ENCODE measurements at places on chromosomes 11 and 22.
A peak's percentile ranks its signal among the peaks of the same experiment; 100 is the strongest.

- no peak for DNase-seq
Observed at GRCh38 chr11:73995247-73995646, 12.6 kb upstream of the UCP2 start.

- no peak for DNase-seq
Observed at GRCh38 chr11:47711816-47712215, 3.4 kb downstream of the AGBL2 start.

GRCh38 chr22:46471901-46472721, 65.3 kb downstream of the CELSR1 start:
- no peak for DNase-seq

GRCh38 chr11:105142167-105142566, 2.6 kb upstream of the CARD18 start:
- no peak for DNase-seq

DNA sequence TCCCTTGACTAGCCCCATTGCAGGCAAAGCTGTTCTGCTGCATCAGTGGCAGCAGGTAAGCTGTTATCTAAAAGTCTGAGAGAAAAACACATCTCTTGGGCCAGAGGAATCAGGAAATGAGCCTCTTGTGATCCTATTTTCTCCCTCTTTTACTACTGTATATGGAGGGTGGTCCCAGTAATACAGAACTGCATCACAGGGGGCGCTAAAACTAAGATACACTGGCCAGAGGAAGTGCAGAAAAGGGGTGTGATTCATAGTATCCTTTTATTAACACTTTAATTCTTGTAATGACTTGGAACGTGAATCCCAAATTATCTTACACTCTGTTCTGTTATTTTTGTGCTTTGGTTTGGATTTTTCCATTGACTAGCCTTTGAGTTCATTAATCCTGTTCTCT, 8.8 kb upstream of the MED17 start:
- no peak for DNase-seq

- no peak for DNase-seq
Observed at GRCh38 chr11:111194860-111195568, 50.5 kb upstream of the POU2AF2 start.

GRCh38 chr11:127281534-127281933, 281.0 kb upstream of the KIRREL3 start:
- no peak for DNase-seq

- no peak for DNase-seq
Observed at GRCh38 chr22:49015993-49016908, 811.4 kb downstream of the BRD1 start.

DNA sequence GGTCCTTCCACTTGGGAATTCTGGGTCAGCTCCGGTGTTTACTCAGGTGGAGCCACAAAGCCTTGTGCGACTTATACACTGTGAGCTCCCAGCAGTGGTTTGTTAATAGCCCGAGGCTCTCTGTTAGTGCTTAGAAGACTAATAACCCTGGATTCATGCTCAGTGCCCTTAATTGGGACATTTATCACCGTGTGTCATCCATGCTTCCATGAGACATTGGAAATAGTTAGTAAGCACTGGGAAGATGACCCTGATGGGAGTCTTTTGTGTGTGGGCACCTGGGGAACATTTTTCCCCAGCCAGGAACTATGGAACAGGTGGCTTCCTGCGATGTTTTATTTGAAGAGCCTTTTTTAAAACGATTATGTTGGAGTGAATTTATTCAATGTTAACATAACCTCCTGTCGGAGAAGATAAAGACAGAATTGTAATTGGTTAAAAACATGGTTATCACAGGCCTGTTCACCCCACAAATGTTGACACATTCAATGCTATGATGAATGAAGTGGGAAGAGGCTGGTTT, 188.9 kb downstream of the MYO18B start:
- DNase-seq: no peak

DNA sequence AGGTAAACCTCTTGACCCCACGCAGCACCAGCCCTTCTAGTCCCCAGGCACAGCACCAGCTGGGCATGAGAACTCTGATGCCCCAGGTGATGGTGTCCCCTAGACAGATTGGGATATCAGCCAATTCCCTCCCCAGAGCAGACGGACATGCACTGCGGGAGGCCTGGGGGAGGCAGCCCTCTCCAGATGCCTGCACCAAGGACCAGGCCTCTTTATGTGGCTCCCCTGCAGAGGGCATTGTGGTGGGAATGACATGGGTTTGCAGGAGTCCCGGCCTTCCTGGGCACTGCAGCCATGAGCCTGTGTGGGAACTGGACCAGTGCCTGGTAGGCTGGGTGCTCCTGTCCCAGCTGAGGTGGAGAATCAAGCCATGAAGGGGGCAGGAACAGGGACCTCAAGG, 25.9 kb downstream of the PPM1F start:
- no peak for DNase-seq

DNA sequence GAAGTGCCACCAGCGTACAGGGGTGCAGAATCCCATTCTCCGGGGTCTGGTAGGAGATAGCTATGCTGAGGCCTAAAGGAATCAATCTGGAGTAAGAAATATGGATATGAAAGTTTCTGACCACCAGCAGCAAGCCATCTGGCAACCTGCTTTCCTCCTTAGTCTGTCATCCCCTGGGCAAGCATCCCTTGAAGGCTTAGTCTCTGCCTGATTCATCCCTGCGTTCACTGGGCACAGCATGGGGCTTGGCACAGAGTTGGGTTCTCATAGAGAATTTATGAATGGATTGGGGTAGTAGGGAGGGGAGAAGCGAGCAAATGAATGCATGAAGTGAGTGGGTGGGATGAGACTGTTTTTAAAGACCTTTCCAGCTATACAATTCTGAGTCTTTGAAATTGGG, 85.8 kb upstream of the NARS2 start:
- no peak for DNase-seq

DNA sequence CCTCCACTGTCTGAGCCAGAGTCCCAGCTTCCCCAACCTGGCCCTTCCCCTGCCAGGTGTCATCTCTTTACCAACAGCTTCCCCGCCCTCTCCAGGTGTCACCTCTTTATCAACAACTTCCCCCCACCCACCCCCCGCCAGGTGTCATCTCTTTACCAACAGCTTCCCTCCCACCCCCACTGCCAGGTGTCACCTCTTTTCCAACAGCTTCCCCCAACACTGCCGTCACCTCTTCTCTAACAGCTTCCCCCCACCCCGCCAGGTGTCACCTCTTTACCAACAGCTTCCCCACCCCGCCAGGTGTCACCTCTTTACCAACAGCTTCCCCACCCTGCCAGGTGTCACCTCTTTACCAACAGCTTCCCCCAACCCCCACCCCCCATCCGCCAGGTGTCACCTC, 29.8 kb upstream of the TTLL12 start:
- no peak for DNase-seq

- no peak for DNase-seq
Observed at GRCh38 chr11:19625438-19625837, 87.2 kb upstream of the NAV2 start.

- DNase-seq: no peak
Observed at GRCh38 chr11:110141812-110142211, 48.6 kb downstream of the ZC3H12C start.

DNA sequence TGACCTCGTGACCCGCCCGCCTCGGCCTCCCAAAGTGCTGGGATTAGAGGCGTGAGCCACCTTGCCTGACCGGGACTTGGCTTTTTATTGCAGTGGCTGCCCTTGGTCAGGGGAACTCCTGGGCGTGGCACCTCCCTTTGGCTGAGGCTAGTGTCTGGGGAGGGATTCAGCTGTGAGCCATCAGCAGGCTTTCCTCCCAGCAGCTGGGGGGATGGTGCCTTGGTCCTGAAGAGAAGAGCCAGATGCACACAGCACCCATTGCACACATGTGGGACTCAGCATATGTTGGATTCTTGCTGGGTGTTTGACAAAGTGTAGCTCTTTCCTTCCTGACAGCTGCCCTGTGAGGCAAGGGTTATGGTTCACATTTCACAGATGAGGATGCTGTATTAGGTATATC, 8.4 kb downstream of the CYTH4 start:
- DNase-seq: no peak

- DNase-seq: no peak
Observed at GRCh38 chr11:110128161-110128560, 35.0 kb downstream of the ZC3H12C start.

GRCh38 chr11:131808470-131808869, 438.1 kb downstream of the NTM start:
- no peak for DNase-seq

DNA sequence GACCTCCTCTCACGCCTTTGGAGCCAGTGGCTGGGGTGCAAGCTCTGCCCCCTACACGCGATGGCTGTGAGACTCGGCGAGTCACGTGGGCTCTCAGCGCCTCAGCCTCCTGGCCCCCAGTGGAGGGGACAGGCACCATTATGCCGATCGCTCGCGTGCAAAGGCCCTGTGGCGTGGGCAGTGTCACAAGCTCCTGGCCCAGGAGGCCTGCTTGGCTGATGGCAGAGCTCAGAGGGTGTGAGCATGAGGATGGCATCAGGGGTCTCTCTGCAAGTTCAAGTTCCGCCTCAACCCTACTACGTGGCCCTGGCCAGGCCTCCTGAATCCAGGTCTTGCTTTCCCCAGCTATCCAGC, 90.8 kb upstream of the KCNQ1OT1 start:
- DNase-seq: no peak

DNA sequence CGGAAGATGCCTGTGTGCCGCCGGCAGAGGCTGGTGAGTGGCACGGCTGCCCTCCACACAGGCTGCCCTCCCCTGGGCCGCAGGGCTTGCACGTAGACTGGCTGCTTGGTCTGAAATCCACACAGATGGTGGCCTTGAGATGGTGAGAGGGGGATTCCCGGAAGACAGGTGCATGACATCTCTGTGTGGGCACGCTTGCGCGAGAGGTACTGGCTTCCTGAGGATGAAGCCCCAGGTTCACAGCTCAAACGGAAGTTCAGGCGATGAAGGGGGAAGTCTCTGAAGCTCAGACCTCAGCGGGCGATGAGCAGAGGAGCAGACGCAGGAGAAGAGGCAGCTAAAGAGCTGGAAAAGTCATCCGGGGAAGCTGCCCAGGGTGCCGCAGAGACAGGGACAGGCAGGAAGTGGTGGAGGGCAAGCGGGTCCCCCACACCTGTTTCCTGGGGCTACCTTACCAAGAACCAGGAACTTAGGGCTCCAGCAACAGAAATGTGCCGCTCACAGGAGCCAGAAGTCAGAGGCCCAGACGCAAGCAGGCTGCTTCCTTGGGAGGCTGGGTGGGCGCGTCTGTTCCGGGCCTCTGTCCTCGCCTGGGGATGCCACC, 7.2 kb downstream of the CRELD2 start:
- no peak for DNase-seq

GRCh38 chr11:46903846-46904245, 14.5 kb downstream of the LRP4 start:
- DNase-seq: no peak

DNA sequence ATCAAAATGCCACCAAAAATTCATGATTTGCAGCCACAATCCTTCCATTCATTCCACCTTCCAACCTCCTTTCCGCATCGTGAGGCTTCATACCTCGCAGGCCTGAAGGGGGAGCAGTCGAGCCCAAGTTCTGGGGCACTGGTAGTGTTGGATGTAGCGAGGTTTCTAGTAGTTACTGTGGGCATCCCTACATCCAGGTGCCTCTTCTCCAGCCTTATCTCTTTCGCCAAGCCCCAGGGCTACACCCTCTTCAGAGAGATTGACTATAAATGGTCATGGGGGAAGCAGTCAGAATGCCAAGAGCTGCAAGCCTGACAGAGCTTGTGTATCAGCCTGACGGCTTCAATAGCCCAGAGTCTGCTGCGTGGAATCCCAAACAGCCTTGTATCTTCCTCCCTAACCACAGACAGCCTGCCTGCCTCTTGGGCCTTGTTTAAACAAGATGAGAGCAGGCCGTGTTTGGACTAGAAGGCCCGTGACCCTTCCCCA, 28.9 kb downstream of the CLMP start:
- no peak for DNase-seq

DNA sequence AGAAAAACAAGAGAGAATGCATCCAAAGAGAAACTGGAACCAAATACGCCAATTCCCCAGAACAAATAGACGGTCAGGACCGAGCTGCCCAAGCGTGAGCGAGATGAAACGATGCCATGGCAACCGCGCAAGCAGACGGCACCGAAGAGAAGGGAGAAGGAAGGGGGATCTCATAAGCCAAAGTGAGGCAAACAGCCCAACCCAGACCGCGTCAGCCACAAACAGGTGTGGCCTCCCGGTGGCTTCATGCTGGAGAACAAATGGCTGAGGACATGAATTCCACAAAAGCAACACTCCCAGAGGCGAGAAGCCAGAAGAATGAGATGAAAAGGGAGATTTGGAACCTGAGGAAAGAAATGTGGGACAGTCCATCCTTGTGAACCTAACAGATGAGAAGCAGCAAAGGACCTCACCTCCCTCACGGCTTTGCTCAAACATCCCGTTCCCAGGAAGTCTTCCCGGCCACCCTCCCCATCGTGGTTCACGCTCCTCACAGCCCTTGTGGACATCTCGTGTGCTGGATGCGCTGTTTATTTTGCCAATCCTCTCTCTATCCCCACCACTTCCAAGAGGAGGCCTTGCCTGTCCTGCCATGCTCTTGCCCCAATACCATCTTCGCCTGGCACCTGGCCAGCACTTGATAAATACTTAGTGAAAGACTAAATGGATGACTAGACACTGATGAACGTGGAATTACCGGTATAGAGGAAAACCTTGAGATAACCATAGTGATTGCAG, 89.1 kb upstream of the RTL6 start:
- DNase-seq: no peak

DNA sequence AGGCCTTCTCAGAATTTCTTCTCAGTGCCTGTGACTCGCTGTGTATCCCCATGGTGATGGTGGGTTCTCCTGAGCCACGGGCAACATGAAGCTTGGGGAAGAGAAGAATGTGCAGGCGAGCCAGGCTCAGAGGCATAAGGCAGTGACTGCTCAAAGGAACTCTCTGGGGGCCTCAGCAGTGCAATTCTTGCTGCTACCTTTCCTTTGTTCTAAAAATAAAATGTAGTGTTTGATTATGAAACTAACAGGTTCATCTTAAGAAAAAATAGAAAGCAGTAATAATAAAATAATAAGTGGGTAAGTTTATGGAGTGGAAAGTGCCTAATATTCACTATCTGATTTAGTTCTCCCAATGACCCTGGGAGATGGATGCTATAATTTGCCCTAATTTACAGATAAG, 46.7 kb downstream of the MEI1 start:
- DNase-seq: no peak

DNA sequence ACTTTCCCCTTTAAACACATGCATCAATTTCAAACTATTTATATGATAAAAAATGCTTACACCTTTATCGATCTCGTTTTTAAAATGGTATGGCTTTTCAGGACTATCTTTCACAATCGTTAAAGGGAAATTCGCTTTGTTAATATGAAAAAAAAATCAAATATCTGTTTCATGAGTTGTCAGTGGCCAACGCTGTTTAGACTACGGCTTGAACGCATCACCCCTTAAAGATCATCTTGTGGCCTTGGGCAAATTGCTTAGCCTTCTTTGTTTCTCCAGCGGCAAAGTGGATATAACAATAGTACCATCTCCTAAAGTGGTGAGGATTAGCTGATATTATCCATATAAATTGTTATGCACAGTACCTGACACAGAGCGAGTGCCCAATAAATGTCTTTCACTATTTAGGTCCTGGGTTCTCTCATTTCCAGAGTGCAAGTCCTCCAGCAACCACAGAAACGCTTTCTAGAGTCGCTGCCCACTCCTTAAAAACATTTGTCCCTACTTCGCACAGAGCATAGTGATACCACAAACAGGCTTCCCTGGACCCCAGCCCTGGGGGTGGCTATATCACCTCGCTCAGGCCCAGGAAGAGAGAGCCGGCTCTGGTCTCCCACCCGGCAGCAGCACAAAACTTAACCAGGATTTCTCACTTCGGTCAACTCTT, 904 bp downstream of the SLC35F2 start:
- DNase-seq: peak; percentile 12
